Activated CD4-positive, alpha-beta T cell treated with anti-CD3 and anti-CD28 coated beads, Interleukin-2, amount 10 ng/mL, durations not matched to agents 24 days and 14 days (primary cell): ENCODE measurements at places on chromosomes 3 and 15.
A peak's percentile ranks its signal among the peaks of the same experiment; 100 is the strongest.

DNA sequence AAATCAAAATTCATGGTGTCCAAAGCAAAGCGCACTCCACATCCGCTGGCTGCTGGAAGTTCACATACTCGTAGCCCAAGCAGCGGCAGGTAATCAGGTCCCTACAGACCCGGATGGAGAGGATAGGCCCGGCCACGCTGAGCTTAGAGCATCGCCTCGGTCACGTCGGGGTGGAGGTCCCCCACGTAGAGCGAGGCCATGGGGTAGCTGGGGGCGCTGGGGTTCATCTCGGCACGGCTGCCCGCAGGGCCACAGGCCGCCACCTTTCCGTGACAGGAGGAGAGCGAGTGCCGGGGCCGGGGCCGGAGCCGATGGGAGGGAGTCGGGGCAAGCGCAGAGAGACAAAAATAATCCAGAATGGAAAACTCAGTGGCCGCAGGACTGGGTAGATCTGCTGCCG, 16.1 kb upstream of the STRIT1 start:
- peak; percentile 27 for DNase-seq

- no peak for DNase-seq
Measured at GRCh38 chr3:15023249-15023648, 41.9 kb downstream of the MRPS25 start.

GRCh38 chr15:69069996-69070395, 55.5 kb downstream of the NOX5 start:
- DNase-seq, result no peak

DNA sequence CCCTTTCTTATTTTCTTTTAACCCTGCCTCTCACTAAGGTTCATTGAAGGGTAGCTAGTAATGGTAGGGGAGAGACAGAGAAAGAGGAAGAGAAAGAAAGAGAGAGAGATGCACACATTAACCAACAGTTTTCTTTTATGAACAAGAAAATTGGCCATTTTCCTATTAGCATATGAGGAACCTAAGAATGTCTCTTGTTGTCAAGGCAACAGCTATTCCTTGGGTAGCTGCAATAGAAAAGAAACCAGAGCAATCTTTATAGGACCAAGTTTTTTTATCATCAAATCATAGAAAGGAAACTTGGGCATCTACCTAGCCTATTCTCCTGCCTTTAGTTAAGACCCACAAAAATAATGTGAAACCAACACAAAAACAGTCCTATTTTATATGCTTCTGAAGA, 15.0 kb upstream of the CCDC39 start:
- no peak for DNase-seq

- no peak for DNase-seq
Measured at GRCh38 chr15:56286213-56286612, 42.5 kb upstream of the RFX7 start.

- DNase-seq, result no peak
Measured at GRCh38 chr3:147222291-147222690, 184.1 kb downstream of the ZIC4 start.

- no peak for DNase-seq
Measured at GRCh38 chr3:153277029-153277428, 115.0 kb downstream of the RAP2B start.

DNA sequence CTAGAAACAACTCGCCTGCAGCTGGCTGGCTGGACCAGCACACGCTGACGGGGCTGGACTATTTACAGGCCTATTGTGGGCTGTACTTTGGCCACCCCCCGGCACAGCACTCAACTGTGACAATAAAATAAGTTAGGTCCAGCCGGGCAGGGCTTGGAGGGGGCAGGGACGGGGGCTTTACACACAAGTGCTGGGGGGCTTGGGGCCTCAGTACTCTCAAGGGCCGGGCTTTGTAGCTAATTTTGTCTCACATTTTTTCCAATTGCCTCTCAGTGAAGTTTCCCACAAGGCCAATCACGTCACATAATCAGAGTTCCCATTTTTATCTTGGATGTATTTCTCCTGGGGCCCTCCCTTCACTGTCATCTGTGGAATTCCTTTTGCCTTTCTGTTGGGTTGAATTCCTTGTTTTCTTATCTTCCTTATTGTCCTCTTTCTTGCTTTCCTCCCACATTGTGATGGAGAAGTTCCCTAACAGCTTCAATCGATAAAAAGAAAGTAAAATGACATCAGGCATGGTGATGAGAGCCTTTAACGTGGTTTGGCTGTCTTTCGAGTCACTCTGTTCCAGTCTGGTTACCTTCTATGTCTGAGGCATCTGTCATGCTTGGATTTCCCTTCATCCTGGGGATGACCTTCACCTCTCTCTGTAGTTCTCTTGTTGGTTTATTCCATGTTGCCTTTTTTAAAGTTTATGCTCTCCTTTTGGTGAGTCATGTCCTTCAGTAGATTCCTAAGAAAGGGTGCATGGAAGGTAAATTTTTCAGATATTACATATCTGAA, 44.1 kb upstream of the CMTM7 start:
- no peak for DNase-seq

- no peak for DNase-seq
Measured at GRCh38 chr3:159726231-159726964, 262.2 kb upstream of the IL12A start.

DNA sequence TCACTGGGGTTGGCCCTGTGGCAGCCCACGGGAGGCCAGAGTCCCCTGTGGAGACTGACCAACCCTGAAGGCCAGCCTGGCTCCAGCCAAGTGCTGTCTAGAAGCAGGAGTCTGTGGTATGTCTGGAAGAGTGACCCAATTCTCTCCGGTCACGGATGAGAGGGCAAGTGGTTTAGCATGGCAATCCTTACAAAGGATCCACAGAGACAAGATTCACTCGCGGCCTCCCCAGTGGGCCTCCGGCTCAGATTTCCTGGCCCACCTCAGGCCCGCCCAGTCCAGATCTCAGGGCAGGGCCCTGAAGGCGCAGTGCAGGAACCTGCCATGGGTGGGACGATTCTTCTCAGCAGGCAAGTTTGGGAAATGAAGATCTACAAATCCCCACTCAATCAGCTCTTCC, 5.0 kb upstream of the BCL2L10 start:
- DNase-seq, result no peak

GRCh38 chr3:12590096-12590495, 33.2 kb downstream of the MKRN2 start:
- no peak for DNase-seq

GRCh38 chr15:40538976-40539375, 25.9 kb downstream of the CCDC32 start:
- no peak for DNase-seq

DNA sequence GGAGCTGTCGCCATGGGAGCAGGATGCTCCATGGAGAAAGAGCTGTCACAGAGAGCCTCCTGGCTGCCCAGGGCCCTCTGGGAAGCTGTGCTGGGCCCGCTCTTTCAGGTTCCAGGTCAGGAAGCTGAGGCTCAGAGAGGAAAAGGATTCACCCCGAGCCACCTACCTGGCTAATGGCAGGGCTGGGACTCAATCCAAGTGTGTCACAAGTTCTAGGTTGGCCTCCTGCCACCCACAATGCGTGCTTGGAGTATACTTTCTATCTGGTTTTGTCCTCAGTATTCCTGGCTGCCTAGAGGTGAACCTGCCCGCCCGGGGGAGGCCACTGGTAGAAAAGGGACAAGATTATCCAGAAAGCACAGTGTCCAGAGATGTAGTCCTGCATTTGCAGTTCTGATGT, 23.6 kb downstream of the FAH start:
- DNase-seq, result no peak

- DNase-seq, result no peak
Measured at GRCh38 chr15:44207643-44208042, 12.6 kb upstream of the FRMD5 start.

DNA sequence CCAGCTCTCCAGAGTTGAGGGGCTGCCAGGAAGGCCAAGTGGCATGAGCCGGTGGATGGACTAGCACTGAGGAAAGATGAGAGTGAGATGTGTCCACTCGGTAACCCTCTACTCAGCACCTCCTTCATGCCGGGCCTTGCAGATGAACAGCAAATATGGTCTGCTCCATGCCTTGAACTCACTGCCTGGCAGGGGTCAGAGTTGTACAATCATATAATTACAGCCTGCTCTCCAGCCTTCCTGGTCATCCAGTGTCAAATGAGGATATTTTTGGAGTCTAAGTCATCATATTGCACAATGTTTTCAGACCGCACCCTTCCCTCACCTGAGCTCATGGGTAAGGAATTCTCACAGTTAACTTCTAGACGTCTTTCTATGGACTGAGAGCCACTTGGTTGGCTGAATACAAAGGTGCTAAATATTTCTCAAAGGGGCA, 4.9 kb downstream of the MGLL start:
- no peak for DNase-seq

DNA sequence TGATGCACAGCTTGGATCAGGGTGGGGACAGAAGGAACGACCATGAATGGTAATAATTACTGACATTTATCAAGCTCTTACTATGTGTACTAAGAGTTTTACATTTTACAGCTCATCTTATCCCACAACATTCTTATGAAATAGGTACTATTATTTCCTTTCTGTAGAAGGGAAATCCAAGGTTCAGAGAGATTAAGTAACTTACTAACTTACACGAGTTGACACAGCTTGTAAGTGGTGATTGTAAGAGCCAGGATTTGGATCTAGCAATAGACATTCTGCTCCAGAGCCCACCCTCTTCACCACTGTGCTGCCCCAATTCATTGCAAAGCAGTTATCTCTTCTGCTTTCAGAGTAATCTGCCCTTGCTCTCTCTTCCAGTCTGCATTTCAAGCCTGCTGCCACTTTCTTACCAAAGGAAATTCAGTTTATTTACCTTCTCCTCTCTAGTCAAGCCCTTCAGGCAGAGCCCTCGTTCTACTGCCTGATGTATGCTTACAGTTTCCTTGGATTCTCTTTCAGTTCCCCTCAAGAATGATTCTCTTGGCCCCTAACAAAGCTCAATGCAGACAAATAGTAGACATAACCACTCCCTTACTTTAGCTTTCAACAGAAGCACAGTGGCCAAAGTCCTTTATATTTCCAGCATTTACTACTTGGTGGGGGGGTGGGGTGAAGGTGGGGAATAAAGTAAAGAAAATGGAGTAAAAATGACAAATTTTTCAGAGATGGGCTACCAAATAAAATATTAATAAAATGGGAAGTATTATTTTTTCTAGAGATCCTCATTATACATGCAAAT, 65.8 kb downstream of the ATP8B4 start:
- DNase-seq, result no peak

DNA sequence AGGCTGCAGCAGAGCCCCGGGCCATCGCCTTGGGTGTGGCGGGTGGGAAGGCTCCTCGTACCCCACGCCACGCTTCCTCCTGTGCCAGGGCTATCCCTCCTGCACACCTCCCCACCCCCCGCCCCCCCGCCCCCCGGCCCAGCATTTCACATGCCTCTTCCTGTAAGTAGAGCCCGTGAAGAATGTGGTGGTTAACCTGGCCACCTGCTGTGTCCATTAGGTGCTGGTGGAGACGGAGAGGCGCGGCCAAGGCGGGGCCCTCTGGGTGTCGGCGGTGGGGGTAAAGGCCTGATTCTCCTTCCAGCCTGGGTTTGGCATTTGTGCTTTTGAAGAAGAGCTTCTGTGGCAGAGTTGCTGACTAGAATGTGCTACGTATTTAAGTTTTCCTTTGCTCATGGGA, 127.8 kb downstream of the CHDH start:
- DNase-seq, result no peak

GRCh38 chr15:43511012-43511885, 6.2 kb upstream of the MAP1A start:
- DNase-seq, result peak; percentile 80

- no peak for DNase-seq
Measured at GRCh38 chr15:85112997-85113396, 131.3 kb downstream of the PDE8A start.

DNA sequence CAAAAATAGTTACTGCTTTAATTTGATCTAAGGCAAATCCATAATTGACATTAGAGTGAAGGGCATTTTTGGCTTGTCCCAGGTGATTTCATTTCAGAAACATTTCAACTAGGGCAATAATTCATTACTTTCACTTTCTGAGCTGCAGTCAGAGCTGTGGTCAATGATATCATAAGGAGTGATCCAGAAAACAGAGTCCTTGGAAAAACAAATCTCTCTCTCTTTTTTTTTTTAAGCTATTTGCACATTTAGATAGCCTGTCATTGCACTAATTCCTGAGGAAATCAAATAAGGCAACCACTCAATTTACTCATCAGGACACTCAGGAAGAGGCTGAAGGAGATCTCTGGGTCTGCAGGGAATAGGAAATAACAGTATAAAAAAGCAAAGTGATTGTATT, 269.5 kb upstream of the LRRC3B start:
- no peak for DNase-seq

DNA sequence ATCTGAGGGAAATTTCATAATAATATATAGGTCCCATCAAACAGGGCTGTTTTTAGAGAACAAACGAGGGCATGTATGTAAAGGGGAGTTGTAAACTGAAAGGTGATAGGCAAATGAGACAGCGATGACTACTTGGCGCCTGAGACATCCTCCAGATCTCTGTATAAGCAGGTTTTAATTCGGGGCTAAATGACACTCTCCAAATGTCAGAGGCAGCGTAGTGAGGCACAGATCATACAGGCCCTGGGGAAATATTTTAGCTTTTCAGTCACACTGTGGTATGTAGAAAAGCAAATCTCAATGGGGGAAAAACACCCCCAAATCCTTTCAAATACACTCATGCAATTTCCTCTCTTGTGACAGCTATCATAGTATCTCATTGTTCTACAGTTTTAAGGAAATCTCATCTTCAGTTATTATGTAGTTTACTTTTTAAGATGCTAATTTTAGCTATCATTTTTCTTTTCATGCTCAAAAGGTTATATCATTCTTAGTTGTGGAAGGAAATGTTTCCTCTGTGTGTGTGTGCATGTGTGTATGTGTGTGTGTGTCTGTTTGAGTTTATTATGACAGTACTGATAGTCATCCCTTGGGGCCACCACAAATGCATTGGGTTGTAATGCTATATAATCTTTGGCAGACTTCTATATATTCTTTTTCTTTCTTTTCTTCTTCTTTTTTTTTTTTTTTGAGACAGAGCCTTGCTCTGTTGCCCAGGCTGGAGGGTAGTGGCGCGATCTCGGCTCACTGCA, 1.1 kb downstream of the TPRG1 start:
- DNase-seq, result no peak

DNA sequence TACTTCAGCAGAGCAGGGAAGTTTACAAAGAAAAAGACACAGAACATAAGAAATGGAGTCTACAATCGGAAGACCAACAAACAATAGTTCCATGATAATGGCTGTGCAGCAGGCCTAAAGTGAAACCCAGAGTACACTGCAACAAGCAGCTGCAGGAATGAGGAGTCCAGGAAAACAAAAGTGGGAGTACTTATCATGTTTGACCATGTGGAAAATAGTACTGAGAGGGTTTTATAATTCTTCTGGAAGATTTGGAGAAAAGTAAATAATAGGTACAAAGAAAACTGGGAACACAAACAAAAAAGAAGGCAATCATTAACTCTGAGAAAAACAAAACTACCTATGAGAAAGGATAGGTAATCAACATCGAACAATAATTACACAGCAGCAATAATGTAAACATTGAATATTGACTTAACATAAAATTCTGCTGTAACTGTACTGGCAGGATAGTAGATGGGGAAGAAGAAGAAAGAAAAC, 87.5 kb downstream of the NEK10 start:
- DNase-seq, result peak; percentile 3

DNA sequence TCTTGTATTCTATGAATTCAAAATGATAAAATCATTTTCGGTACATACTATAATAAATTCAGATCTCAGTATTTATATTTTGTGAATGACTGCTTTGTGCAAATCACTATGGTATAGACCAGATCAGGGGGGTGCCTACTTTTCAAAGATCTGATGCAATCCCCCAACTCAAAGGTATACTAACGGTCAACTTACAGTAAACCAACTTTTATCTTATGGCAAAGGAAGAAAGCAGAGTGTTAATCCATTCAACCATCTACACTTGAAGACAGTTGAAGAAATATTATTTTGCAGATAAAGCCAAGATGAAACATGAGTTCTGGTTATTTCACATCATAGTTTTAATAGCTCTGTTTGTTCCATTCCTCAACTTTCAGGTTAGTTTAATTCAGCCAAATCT, 197.1 kb downstream of the MEX3B start:
- no peak for DNase-seq
